Cardiac septum (tissue), 1 donor: ENCODE measurements at places on chromosomes 6 and 20. TPM values are rescaled to one million over a fixed set of nuclear protein-coding genes. Genes with fewer than 3 reads are reported as not detected.

DNA sequence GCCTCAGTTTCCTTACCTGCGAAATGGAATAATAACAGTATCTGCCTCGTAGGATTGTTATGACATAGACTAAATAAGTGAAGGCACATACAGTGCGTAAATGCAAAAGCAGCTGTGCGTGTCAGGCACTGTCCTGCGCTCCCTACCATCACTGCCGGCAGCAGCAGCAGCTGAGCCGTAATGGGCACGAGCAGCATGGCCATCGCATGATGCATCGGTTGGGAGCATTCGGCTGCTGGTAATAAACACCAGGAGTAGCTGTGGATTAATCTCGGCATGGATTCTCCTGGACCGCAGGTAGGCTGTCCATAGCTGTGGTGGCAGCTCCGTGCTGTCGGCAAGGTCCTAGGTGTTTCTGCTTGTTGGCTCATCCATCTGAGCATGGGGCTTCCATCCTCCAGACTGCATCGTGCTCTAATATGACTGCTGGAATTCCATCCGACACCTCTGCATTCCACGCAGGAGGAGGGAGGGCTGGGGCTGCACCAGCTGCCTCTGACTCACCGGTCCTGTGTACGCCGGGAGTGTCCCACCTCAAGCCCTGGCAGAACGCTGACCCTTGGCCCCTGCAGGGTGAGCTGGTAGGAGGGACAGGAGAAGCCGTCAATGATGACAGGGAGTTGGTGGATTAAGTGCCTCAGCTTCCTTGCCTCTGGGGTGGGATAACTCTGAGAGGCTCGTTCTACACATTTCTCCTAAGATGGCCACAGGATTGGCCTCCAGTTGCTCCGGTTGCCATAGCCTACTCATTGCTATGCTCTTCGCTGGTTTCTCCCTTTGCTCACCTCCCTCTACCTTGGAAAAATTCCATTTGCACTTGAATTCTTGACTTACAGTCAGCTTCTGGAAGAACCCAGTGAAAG, 100.9 kb upstream of the PMEPA1 start:
- no peak for DNase-seq

LGSN gene
- total RNA-seq = not detected

DNA sequence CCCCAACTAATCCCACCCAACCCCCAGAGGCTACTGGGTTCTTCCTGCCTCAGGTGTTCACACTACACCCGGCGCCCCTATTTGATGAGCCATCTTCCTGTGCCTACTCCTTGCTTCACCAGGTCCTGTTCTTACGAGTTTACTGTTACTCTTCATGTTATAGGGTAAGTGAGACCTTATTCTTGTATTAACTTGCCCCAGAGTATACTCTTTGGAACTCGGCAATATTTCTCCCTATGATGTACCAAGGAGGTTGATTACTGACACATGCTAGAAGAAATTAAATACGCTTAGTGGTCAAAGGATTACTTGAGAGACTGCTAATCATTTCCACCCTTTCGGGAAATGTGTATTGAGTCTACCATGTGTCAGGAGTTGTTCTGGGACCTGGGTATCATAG, 8.9 kb downstream of the RING1 start:
- DNase-seq = peak; percentile 4

DNA sequence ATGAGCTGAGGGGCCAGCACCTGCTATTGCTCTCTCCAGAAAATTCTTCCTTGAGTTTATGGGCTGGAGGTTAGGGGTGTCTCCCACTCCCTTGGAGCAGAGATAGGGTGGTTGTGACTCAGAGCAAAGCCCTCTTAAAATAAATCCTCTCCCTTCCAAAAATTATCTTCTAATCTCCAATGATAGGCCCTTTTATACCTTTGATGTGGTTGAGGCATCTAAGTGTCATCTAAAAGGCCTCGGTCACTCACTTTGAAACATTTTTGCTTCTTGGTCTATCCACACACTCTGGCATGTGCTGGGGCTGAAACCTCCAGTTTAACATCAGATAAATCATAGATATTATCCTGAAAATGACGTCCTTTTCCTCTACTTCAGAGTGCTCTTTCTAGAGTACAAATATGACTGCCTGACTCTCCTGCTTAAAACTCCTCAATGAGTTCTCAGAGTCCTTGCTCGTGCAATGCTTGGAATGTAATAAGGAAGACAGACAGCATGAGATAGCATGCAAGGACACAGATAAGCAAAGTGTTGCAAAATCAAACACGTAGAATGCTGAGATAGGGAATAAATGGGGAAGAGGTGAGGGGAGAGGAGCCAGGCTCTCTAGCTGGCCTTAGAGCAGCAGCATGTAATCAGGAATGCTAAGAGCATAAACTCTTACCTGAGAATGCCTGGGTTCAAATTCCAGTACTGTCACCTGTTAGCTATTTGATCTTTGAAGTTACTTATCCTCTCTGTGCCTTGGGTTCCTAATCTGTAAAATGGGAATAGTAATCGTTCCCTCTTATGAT, 374.1 kb upstream of the CITED2 start:
- no peak for DNase-seq

DNA sequence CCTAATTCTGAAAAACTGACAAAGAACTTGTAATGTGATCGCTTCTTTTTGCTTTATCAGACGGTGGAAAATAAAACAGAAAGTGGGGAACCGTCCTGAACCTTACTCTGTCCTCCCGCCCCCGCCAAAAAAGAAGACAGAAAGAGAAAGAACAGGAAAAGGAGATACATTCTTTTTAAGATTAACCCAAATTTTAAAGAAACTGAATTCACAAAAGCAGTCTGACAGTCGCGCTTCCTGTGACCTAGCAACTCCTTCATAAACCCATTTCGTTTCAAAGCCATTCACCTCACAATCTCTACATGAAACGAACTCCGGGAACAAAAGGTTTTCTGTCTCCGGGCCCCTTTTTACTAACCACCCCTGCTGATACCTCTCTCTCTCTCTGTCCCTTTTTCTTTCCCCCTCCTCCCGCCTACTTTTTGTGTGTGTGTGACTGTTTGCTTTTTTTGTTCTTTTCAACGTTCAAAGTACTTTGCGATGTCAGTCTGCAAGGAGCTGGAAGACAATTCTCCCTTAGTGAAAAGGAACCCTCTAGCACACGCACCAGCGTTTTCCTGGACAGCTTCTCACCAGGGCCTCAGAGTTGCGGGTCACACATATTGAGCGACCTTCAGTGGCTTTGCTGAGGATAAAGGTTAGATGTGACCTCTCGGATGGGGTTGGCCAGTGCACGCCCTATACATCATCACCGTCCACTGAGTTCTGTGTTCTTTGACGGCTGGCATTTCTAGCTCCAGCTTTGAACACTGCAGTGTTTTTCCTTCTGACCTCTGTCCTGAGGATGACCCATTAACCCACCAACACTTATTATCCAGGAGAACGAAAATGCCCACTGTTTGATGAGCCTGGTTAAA, 530 bp upstream of the NEDD9 start:
- DNase-seq = no peak

DNA sequence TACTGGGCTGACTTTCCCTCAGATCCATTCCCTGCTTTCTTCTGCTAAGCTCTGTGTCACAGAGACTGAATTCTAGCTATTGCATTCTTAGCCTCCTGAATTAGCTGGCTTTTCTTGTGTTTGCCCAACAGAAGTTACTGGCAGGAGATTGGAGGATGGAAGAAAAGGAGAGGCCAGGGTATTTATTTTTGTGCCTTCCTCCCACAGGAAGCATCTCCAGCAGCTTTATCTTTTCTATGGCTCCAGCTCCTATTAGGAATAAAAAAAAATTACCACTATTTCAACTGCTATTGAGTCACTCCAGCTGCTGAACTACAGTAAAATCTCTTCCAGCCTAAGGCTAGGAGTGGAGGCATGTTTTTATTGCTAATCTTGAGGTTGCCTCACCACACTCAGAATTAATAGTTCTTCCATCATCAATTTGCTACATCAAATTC, 492.4 kb downstream of the RFPL4B start:
- no peak for DNase-seq

DNA sequence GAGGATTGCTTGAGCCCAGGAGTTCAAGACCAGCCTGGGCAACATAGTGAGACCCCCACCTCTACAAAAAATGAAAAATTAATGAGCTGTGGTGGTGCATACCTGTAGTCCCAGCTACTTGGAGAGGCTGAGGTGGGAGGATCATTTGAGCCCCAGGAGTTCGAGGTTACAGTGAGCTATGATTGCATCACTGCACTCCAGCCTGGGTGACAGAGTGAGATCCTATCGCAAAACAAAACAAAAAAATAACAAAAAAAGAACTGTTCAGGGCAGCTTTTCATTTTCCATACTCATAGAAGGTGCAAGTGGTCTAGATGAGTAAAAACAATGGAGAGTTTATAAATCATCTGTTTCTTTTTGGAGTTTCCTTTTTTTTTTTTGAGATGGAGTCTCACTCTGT, 21.1 kb downstream of the AKAP7 start:
- DNase-seq = no peak

DNA sequence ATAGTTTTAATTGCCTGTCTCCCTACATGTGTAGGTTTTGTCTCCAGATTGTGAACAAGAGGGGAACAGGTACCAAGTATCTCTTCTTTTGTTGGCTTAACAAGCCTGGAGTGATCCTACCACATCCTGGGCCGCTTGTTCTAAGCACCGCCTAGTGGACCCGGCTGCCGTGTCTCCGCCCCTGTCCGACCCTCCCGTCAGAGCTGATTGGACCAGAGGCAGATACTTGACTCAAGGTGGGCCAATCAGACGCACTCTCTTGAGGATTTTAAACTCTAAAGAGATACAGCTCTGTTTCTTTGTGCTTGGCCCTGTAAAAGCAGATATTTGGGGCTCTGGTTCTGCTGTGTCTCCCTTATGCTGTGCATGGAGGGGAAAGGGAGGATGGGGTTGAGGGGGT, 68.2 kb downstream of the PRDM1 start:
- DNase-seq = no peak

DNA sequence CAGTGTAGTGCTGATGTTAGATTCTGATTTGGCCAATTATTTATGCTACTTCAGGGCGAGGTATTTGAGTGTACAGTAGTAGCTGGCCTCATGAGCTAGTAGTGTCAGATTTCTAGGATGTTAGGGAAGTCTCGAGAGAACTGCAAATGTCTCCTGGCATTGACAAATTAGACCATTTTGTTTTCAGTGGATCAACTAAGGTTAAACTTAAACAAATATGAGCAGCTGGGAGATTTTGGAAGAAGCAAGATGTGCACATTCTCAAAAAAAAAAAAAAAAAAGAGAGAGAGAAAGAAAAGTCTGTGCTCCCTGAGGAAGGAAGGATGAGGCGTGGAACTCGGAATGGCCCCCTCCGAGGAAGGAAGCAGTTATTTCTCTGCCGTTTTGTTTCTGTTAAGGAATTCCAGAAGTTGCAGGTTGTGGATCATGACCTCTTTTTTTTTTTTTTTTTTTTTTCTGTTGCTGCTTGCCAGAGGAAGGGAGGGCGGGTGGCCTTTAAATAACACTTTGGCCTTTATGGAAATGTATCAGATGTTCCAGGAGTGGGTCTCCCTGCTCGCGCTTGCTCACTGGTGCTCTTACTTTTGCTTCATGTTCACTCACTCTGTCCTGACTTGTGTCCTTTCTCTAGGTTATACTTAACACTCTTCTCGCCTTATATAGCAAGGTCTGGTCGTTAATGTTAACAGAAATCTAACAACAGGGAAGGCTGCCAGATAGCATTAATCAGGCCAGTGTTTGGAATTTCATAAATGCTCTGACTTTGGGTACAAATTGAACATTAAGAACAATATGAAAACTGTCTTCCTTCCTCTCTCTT, 124.4 kb downstream of the TCP11 start:
- no peak for DNase-seq

- no peak for DNase-seq
Measured at GRCh38 chr6:42279144-42279781, 61.6 kb upstream of the MRPS10 start.

KIF25 gene
- 0.24 TPM for total RNA-seq

SLPI gene
- 1.3 TPM for total RNA-seq

CRISP3 gene
- 0.32 TPM for total RNA-seq
